ENCODE measurements at places on chromosomes 3 and 15. TPM values are rescaled to one million over a fixed set of nuclear protein-coding genes. Genes with fewer than 3 reads are reported as not detected.

Gene KCNMB2
- not detected for total RNA-seq

Gene MST1R
- total RNA-seq: 0.33 TPM

Gene DUOX1
- not detected for total RNA-seq

Gene DISP2
- under 0.01 TPM for total RNA-seq

Gene GPR27
- total RNA-seq: not detected

Gene VEPH1
- total RNA-seq: 210 TPM

Gene DZIP3
- total RNA-seq: 4.6 TPM

Gene TMEM266
- under 0.01 TPM for total RNA-seq

Gene COL6A5
- not detected for total RNA-seq

Measured in vein endothelial cell (primary cell).